RWPE2 (cell line): ENCODE measurements at places on chromosomes 13 and 19.

DNA sequence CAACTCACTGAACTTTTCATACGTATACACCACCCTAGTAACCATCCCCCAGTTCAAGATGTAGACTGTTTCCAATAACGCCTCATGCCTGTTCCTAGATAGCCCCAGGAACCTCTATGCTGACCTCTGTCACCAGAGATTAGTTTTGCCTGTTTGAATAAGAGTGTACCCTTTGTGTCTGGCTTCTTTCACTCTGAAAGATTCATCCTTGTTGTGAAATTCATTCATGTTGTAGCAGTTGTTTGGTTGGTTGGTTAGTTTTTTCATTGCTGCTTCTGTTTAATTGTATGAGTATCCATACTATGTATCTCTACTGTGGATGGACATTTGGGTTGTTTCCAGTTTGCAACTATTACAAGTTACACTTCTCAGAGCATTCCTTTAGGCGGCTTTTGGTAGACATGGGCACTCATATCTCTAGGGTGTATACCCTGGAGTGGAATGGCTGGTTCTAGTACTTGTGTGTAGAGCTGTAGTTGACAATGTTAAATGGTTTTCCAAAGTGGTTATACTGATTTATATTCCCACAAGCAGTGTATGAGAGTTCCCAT is 1.6 kb downstream of the RNASEH2B start:
- no peak for DNase-seq

GRCh38 chr13:109387471-109387870 is 398.9 kb downstream of the IRS2 start:
- DNase-seq = no peak

- DNase-seq = no peak
Measured at GRCh38 chr19:5997371-5997770, 19.4 kb upstream of the RANBP3 start.

GRCh38 chr19:50817941-50818858 is 5.4 kb downstream of the KLK1 start:
- no peak for DNase-seq

DNA sequence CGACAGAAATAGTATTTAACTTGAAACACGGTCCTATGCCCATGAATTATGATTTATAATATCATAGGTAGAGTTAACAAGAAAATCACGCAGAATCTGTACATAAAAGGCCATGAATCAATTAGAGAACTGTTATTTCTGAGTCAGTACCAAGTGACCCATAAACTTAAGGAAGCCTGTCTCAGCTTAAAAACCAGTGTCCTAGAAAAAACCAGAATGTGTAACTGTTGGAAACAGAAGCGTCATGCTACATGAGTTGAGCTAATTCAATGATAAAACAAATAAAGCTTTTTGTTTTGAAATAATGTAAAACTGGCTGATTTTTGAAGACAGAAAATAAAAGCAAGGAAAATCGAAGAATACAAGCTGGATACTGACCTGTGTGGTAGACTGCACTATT is 34.8 kb upstream of the SGCG start:
- no peak for DNase-seq

GRCh38 chr13:60869225-60869624 is 472.2 kb downstream of the TDRD3 start:
- DNase-seq = no peak
